ENCODE measurements at places on chromosomes 16 and 17.

GRCh38 chr16:85730186-85730465, 20.8 kb downstream of the C16orf74 start:
- no peak for DNase-seq

GRCh38 chr16:77589071-77589765, 133.1 kb upstream of the NUDT7 start:
- DNase-seq: no peak

GRCh38 chr16:14344292-14344691, 273.2 kb downstream of the MRTFB start:
- no peak for DNase-seq

- DNase-seq: no peak
These were observed 11.1 kb downstream of the HS3ST3B1 start for GRCh38 chr17:14311981-14312380.

DNA sequence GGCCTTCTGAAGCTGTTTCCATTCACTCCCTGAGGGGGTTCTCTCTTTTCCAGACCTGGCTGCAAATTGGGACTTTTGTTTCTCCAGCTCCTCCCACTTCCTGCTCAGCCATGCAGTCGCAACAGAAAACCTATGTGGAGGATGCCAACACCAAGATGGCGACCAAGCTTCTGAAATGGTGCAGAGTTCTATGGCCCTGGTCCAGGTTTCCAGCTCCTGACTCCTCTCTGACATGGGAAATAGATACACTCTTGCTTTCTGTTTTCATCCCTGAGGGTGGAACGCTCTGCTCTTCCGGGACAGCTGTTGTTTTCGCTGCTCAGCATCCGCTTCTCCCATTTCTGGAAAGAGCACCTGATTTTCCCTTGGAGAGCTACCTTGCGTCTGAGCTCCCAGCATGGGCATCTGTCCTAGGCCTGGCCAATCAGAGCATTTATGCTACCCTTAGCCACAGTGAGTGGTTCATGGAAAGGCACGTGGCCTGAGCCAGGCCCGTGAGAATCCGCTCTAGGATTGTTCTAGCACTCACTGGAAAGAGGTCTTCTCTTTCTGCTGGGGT, 8.1 kb downstream of the GPRC5B start:
- DNase-seq: no peak

- DNase-seq: peak; percentile 48
These were observed 265.3 kb downstream of the SEC14L1 start for GRCh38 chr17:77405867-77406732.

DNA sequence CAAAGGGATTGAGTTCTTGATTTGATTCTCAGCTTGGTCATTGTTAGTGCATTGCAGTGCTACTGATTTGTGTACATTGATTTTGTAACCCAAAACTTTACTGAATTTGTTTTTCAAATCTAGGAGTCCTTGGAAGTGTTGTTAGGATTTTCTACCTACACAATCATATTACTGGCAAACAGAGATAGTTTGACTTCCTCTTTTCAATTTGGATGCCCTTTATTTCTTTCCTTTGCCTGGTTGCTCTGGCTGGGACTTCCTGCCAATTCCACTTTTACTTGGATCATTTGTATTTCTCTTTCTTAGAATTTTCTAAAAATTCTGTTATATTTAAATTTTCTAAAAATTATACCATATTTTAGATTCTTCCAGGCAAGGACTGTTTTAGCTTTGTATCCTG, 151.1 kb downstream of the FTO start:
- no peak for DNase-seq

GRCh38 chr17:17626840-17627239, 35.3 kb upstream of the PEMT start:
- no peak for DNase-seq
